Activated naive CD8-positive, alpha-beta T cell treated with anti-CD3 and anti-CD28 coated beads, Interleukin-2, amount 10 ng/mL, durations not matched to agents 7 days and 5 days (primary cell): ENCODE measurements at places on chromosomes 11 and 22. TPM values are rescaled to one million over a fixed set of nuclear protein-coding genes. Genes with fewer than 3 reads are reported as not detected.

Gene IZUMO1R
- not detected for total RNA-seq

Gene SLC22A8
- total RNA-seq = not detected

Gene TUBA8
- 3.7 TPM for total RNA-seq

Gene ANO3
- not detected for total RNA-seq

Gene CD82
- total RNA-seq = 71.9 TPM

Gene SMIM35
- total RNA-seq = 3.1 TPM

Gene TNNI2
- 0.67 TPM for total RNA-seq

Gene TMEM86A
- 1.7 TPM for total RNA-seq

Gene AIFM3
- 0.94 TPM for total RNA-seq

Gene ALDH3B1
- total RNA-seq = 0.45 TPM

Gene ART1
- total RNA-seq = not detected

- H3K27me3 ChIP-seq = no peaks in the 10 kb centered on the region
- H3K36me3 ChIP-seq = no peaks in the 10 kb centered on the region
- H3K27ac ChIP-seq = no peak overlapping the region
- no peak overlapping the region for H3K4me3 ChIP-seq
- DNase-seq = no peak
These were observed 1984.1 kb upstream of the RAG2 start for GRCh38 chr11:38582151-38582550.

GRCh38 chr11:16110886-16111285, 245.5 kb downstream of the SOX6 start:
- H3K4me3 ChIP-seq = no peak overlapping the region
- no peaks in the 10 kb centered on the region for H3K27me3 ChIP-seq
- H3K27ac ChIP-seq = no peak overlapping the region
- H3K4me1 ChIP-seq = no peaks in the 10 kb centered on the region
- no peak for DNase-seq

DNA sequence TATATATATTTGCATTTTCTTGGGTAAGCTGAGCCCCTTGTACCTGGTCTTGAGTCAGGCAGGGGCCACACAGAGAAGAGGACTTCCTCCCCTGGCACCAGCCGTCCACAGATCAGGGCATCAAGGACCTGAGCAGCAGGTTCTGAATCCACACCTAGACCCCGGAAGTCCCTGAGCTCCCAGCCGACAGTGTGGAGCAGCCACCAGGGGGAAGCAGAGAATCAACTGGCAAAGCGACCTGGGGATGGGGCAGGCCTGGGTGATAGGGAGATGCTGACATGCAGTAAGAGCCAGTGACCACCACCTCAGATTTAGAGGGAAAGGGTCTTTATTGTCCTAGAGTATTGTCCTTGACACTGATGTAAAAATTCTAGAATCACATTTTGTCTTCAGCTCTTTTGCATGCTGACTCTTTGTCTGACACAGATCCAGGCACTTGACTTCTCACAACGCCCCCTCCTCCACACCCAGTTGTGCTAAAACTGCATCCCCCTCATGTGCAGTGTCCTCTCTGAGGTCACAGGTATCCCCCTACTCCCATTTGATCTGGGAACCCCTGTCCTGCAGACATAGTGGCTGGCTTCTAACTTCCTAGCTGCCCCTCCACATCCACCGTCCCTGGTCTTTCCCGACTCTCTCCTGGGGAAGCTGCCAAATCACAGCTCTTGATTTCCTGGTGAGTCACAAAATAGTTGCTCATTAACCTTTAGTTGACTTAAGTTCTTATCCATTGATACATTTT, 109.3 kb downstream of the GGTLC2 start:
- peaks cover 8% of the 10 kb centered on the region for H3K4me1 ChIP-seq
- H3K27me3 ChIP-seq = peaks cover 7% of the 10 kb centered on the region
- H3K4me3 ChIP-seq = no peak overlapping the region
- H3K27ac ChIP-seq = no peak overlapping the region
- DNase-seq = peak; percentile 73
- H3K36me3 ChIP-seq = no peaks in the 10 kb centered on the region

- H3K4me3 ChIP-seq = no peak overlapping the region
- H3K4me1 ChIP-seq = no peaks in the 10 kb centered on the region
These were observed 232.5 kb downstream of the RAB38 start for GRCh38 chr11:87942786-87943185.

GRCh38 chr11:12841946-12842630, 167.0 kb upstream of the RASSF10 start:
- H3K4me1 ChIP-seq = peaks cover 13% of the 10 kb centered on the region
- no peak overlapping the region for H3K4me3 ChIP-seq
- no peak overlapping the region for H3K27ac ChIP-seq
- peaks cover 36% of the 10 kb centered on the region for H3K27me3 ChIP-seq
- H3K36me3 ChIP-seq = no peaks in the 10 kb centered on the region

DNA sequence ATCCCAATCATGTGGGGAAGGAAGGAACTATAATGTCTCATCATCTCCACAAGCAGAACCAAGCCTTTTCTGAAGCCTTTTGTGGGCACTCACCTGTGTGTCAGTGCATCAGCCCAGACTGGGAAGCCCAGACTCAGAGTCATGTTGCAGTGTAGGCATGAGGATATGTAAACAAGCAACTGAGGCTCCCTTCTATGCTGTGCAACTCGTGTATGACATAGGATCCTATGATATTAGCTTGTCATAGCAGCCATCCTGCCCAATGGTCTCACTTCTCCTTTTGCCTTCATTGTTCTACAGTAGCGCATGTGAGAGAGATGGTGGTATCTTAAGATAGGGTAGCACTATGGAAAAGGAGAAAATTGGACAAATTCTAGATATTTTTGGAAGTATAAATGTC, 103.4 kb upstream of the OLFML1 start:
- no peaks in the 10 kb centered on the region for H3K36me3 ChIP-seq
- no peak for DNase-seq
- H3K27ac ChIP-seq = no peak overlapping the region
- H3K27me3 ChIP-seq = peaks cover 10% of the 10 kb centered on the region
- H3K4me3 ChIP-seq = no peak overlapping the region
- no peaks in the 10 kb centered on the region for H3K4me1 ChIP-seq

DNA sequence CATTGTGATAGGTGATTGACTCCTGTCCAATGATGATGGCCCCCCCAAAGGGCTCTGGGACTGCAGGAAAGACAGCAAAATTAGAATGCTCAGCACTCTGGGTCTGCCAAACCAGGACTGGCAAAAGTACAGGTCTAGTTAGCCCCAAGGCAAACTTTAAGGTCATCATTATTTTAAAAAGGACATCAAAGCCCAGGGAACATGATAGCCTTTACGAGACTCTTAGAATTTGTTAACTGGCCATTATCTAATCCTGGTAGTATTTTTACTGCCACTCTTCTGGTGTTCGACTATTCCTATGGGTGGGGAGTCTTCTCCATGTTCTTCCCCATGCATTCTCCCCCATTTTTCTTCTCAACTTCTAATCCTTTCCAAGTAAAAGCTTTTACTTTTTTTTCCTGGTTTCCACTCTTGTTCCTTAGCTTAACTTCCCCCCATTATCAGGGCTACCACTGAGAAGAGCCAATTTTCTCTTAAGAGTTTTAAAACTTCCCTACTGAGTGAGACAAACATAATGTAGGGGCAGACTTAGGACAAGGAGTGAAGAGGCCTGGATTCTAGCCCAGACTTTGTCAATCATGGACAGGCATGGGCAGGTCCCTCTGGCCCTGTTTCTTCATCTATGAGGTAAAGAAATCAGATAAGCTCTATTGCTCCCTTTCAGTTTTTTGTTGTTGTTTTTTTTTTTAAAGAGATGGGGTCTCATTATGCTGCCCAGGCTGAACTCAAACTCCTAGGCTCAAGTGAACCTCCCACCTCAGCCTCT, 7.1 kb downstream of the DDB1 start:
- H3K4me1 ChIP-seq = peaks cover 16% of the 10 kb centered on the region
- no peak overlapping the region for H3K27ac ChIP-seq
- peaks cover 43% of the 10 kb centered on the region for H3K36me3 ChIP-seq
- no peaks in the 10 kb centered on the region for H3K27me3 ChIP-seq

- no peaks in the 10 kb centered on the region for H3K4me1 ChIP-seq
- no peaks in the 10 kb centered on the region for H3K27me3 ChIP-seq
These were observed 61.5 kb downstream of the SMCO4 start for GRCh38 chr11:93481696-93482095.

DNA sequence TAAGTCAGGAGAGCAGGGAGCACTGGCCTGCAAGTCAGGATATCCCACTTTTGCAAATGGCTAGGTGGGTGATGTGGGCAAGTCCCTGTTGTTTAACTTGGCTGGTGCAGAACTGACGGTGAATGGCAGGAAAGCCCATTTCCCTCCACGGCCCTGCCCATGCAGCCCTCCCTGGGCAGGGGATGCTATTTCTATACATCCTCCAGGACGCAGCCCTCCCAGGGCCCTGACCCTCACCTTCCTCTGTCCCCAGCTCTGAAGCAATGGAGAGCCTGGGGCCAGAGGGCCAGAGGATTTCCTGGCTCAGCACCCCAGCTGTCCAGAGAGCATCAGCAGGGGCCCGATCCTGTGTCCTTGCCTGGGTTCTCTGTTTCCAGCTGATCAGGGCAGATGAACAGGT, 91.3 kb downstream of the TSPAN18 start:
- H3K4me3 ChIP-seq = no peak overlapping the region
- peaks cover 3% of the 10 kb centered on the region for H3K27me3 ChIP-seq
- no peak for DNase-seq
- no peaks in the 10 kb centered on the region for H3K36me3 ChIP-seq
- peaks cover 3% of the 10 kb centered on the region for H3K4me1 ChIP-seq
- H3K27ac ChIP-seq = no peak overlapping the region

GRCh38 chr11:95123556-95123955, 33.9 kb downstream of the ENDOD1 start:
- no peak overlapping the region for H3K4me3 ChIP-seq
- no peak overlapping the region for H3K27ac ChIP-seq

- no peaks in the 10 kb centered on the region for H3K36me3 ChIP-seq
- DNase-seq = no peak
- H3K4me3 ChIP-seq = no peak overlapping the region
- H3K27me3 ChIP-seq = peaks cover 24% of the 10 kb centered on the region
- no peaks in the 10 kb centered on the region for H3K4me1 ChIP-seq
These were observed 2.5 kb upstream of the MS4A13 start for GRCh38 chr11:60512651-60513225.

DNA sequence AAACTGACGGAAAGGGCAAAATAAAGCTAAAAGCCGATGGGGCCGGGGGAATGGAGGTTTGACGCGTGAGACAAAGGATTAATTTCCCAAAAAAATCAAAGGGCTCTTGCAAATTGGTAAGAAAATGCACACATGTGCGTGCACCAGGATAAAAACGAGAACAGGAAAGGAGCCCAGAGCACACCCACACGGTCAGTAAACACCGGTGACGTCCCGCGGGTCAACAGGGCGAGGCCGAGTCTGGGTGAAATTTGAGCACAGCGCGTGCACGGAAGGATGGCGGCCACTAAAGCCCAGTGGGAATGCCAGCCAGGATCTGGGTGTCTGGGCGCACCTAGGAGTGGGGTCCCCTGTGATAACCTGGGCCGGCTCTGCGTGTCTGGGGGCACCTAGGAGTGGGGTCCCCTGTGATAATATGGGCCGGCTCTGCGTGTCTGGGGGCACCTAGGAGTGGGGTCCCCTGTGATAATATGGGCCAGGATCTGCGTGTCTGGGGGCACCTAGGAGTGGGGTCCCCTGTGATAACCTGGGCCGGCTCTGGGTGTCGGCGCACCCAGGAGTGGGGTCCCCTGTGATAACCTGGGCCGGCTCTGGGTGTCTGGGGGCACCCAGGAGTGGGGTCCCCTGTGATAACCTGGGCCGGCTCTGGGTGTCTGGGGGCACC, 44.4 kb downstream of the BRSK2 start:
- no peak for DNase-seq
- H3K27ac ChIP-seq = no peak overlapping the region
- no peak overlapping the region for H3K4me3 ChIP-seq
- H3K27me3 ChIP-seq = no peaks in the 10 kb centered on the region
- no peaks in the 10 kb centered on the region for H3K36me3 ChIP-seq

DNA sequence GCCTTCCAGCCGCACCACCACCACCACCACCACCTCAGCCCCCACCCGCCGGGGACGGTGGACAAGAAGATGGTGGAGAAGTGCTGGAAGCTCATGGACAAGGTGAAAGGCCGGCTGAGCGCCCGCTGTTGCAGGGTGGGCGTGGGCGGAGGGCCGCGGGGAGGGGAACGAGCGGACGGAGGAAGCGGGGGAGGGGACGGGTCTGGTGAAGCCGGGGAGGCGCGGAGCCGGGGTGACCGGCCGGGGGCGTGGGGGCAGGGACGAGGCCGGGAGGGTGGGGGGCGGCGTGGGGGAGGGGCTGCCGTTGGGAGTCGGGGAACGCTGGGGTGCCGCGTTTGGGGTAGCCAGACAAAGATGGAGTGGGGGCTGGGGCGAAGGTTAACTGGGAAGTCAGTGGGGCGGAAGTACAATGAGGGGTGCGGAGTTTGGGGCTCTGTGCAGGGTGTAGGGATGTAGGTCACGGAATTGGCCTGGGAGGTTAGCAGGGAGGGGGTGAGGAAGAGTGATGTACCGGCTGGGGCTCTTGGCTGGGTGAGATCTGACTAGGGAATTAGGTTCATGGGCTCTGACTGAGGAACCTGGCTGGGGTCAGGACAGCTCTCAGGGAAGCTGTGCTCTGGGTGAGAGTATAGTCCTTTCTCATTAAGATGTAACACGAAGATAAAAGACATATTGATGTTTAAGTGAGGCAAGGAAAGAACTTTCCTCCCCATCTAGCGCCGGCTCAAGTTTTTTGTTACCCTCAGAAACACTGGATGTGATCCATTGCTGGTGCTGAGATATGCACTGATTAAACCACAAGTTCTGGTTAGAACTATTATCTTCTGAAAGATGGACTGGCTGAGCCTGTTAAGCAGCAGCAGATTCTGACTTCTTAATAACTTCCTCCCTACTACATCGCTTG, 624 bp downstream of the CBL start:
- peaks cover 14% of the 10 kb centered on the region for H3K4me1 ChIP-seq
- DNase-seq = no peak
- H3K36me3 ChIP-seq = peaks cover 3% of the 10 kb centered on the region

DNA sequence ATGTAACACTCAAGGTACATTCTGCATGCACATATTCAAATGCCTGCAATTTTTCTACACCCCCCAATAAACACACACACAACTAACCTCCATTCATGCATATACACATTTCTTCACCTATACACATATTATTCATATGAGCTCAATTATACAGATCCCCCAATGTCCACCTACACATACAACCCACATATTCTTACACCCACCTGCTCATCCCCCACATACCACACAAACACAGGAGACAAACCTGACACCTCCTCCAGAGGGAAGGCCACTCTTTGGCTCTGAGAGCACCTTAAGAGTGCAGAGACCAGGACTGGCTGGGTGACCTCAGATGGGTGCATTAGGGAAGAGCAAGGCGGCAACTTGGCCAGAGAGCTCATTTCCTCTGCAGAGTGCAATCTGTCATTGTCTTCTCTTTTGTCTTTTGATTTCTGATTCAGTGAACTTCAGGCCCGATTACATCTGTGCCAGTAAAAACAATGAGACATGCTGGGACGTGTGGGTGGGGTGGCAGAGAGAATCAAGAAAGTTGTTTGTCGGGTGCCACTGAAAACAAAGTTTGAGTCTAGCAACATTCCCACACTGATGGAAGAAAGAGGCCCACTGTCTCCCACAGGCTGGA, 208.4 kb downstream of the NXPE2 start:
- H3K27ac ChIP-seq = no peak overlapping the region
- H3K27me3 ChIP-seq = no peaks in the 10 kb centered on the region
- H3K4me3 ChIP-seq = no peak overlapping the region
- DNase-seq = no peak
- H3K36me3 ChIP-seq = no peaks in the 10 kb centered on the region

- no peak for DNase-seq
- H3K4me1 ChIP-seq = no peaks in the 10 kb centered on the region
- H3K27me3 ChIP-seq = no peaks in the 10 kb centered on the region
- no peak overlapping the region for H3K4me3 ChIP-seq
These were observed 24.0 kb upstream of the LRRC10B start for GRCh38 chr11:61484541-61484940.

GRCh38 chr11:29153078-29153477, 863.8 kb downstream of the KCNA4 start:
- DNase-seq = no peak
- no peaks in the 10 kb centered on the region for H3K27me3 ChIP-seq
- no peak overlapping the region for H3K4me3 ChIP-seq
- H3K4me1 ChIP-seq = no peaks in the 10 kb centered on the region
